ENCODE measurements at places on chromosomes 16 and 17.
A peak's percentile ranks its signal among the peaks of the same experiment; 100 is the strongest.

- DNase-seq = no peak
Measured at GRCh38 chr17:37429453-37429852, 22.8 kb downstream of the TADA2A start.

GRCh38 chr17:34163646-34164045 lies 91.4 kb upstream of the CCL2 start:
- DNase-seq = peak; percentile 18

- DNase-seq = no peak
Measured at GRCh38 chr16:89484923-89485679, 5.3 kb downstream of the ANKRD11 start.

GRCh38 chr17:78787444-78787843 lies 5.4 kb upstream of the CYTH1 start:
- DNase-seq = no peak

DNA sequence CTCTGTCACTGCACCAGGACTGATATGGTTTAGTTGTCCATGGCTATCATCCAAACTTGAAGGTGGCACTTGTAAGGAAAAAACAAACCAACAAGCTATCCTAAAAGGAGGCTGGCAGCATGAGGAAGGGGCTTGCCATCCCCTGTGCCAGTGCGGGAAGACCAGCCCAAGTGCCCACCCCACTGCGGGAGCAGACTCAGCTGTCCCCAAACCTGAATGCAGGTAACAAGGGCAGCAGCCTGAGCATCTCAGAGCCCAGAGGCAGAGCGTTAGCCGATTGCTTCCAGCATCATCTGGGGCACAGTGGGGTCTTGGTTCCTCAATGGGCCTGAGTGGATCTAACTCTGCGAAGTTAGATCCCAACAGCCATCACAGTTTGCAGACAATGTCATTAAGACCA lies 29.2 kb upstream of the C16orf78 start:
- no peak for DNase-seq

DNA sequence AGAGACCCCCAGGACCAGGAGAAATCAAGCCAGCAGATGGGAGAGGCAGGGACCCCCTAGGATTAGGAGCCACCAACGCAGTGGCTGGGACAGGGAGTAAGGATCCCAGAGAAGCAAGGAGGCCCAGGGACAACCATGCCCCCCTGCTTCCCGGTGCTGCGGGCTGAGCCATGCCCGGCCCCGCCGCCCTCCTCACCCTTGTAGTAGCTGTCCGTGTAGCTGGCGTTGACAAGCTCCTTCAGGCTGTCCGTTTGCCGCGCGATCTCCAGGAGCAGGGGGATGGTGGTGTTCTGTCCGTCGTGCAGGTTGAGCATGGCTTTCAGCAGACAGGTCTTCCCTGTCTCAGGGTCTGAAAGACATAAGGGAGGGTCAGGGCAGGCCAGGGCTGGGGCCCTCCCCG lies 18.4 kb downstream of the TRPV1 start:
- no peak for DNase-seq

DNA sequence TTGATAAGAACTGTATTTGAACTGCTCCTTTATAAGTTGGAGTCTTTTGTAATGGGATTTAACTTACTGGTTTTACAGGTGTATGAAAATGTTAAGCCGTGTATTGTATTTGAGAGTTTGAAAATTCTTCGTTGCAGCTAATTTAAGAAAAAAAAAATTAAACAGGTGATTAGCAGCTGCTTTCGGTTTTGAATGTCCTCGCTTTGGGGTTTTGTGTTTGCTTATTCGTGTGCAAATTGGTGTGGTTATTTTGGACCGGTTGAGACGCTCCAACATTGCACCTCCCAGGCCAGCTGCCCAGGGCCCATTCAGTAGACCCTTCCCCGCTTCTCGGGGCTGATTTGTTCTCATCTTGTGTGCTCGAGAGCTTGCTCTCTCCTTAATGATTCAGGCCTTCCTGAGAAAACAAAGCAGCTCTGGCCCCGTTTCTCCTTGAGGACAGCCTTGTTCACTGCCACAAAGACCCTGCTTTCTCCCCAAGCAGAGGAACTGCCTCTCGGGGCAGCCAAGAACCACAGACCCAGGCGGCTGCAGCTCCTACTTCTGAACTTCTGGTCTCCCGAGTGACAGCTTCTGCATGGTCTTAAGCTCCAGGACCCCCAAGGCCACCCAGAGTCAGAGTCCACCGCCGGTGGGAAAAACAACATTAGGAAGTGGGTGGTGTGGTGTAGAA lies 100.5 kb downstream of the MSI2 start:
- DNase-seq = no peak

DNA sequence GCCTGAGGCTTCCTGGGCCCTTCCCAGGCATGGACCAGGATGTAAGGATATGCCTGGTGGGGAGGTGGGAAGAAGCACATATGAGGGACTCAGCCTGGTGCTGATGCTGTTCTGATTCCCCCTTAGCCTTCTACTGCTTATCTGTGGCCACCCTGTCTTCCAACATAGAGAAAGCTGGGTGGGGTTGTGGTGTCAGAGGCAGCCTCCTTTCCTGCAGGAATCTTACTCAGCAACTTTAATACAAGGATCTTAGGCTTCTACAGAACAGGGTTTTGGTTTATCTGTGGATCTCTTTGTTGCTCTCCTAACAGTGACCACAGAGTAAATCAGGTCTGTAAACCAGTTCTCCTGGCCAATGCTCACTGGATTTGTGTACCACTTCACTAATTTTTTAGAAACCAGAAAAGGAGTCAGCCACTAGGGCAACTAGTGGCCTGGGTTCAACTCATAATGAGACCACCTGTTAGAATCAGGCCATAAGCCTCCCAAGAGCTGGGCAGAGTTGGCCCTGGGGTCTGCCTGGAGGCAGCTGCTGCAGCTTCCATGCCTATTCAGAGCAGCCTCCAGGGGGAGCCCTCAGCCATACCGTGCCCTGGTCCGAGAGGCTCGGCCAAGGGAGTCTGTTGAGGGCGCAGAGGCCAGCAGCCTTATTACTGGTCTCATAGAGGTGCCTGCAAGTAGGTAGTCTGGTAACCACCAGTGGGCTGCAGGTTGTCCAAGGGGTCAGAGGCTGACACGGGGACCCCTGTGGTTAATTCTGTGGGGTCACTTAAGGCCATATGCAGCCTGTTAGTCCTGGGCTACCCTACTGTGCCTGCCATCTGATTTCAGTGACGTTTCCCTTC lies 7.1 kb downstream of the HAS3 start:
- DNase-seq = no peak

DNA sequence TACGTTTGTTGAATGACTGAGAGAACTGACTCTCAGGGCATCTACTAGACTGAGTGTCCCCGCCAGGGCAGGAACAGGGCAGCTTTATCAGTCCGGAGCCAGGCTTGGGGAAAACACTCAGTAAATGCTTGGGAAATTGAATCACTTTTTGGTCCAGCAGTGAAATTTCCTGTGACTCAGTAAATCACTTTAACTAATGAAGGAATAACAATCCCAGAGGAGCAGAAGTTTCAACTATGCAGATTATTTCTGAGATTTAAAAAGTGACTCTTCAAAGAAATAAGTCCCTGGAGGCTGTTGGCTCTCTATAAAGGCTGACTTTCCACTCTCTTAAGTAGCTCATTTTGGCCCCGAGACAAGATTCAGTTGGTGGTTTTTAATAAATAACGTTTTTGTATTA lies 101.8 kb downstream of the FOXL1 start:
- peak; percentile 73 for DNase-seq

GRCh38 chr17:80871341-80871740 lies 120.3 kb upstream of the CHMP6 start:
- DNase-seq = no peak

GRCh38 chr17:77534137-77534536 lies 393.4 kb downstream of the SEC14L1 start:
- no peak for DNase-seq

DNA sequence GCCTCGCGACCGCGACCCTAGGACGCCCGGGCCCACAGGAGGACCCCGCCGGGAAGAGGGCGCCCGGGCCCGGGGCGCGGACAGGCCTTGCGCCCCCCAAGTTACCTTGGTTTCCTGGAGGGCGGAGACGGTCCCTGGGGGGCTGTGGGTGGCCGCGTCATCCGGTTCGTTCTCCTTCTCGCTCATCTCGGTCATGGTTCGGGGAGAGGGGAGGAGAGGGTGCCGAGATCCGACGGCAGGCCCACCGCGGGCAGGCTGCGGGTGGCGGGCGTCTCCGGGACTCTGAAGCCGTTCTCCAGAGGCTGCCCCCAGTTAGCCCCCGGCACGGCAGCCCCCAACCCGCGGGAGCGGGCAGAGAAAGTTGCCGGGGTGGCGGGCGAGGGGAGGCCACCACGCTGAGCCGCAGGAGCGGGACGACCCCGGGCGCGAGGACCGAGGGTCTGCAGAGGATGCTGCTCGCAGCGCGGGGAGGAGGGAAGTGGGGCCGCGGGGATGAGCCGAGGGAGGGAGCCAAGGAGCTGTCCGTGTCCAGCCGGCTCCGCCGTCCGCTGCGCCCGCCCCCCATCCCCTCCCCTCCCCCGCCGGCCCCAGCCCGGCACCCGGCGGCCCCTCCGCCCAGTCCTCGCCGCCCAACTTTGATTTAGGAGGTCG lies at the start of gene STAC2:
Gene STAC2 (minus strand): TSS at position 638 of the 651 bp plus-strand sequence. CDS start 443 bp downstream, at position 195.
- DNase-seq = no peak

- no peak for DNase-seq
Measured at GRCh38 chr16:83808573-83809014, 816 bp downstream of the HSBP1 start.

GRCh38 chr17:29569245-29569950 lies 897 bp downstream of the TP53I13 start:
- DNase-seq = no peak

DNA sequence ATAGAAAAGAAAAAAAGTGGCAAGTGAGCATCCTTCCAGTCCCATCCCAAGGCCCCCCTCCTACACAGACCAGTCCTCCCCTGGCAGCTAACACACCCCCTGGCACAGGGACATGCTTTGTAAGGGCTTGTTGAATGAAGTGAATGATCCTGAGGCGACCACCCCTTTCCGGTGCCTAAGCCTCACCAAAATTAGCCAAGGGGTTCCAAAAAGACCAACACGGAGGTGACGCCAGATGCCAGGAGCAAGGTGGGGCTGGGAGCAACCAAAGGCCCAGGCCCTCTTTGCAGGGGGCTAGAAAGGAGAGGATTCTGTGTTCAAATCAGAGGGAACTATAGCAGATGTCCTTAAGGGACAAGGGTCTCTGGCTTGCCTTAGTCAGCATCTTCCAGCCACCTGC lies 5.5 kb downstream of the KRT35 start:
- DNase-seq = no peak

DNA sequence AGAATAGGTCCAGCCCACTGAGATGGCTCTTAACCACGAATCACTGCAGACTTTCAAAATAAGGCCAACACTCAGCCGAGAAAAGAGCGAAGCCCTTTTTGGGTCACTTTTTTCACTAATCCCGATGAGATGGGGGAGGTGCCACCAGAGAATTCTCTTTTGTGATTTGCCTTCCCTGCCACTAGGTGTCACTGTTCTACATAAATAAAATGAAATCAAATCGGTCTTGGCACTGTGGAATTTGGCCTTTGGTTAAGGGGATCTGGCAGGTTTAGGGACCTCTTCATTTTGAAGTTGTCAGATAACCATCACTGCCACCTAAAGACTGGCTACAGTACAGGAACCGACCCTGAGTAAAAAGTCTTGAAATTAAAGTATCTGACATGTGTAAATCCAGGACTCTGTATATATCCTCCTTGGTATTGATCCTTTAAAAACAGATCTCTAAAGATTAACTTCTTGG lies 147.0 kb downstream of the HS3ST4 start:
- DNase-seq = peak; percentile 63

- DNase-seq = no peak
Measured at GRCh38 chr16:56277075-56277474, 85.8 kb downstream of the GNAO1 start.
